ENCODE measurements at places on chromosomes 2 and 18.

GRCh38 chr18:35019933-35020332 lies 21.3 kb upstream of the MAPRE2 start:
- no peak for DNase-seq

- no peak for DNase-seq
These were observed 20.4 kb downstream of the TTC32 start for GRCh38 chr2:19881221-19881907.

DNA sequence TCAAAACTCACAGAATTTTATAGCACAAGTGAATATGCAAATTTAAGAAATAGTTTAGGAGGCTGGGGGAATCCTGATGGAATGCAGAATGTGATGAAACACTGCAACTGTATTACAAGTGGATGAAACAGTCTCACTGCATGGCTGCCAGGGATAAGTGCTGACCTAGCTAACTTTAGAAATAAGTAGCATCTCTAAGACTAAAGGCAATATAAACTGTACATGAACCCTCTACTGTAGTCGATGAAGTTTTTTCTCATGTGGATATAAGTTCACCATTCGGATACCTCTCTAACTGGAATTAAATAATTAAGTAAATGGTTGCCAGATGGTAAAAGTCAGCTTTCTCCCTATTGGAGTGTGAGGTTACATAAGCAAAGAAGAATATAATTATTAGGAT lies 777.8 kb upstream of the RAB6C start:
- no peak for DNase-seq

- no peak for DNase-seq
These were observed 225.9 kb upstream of the CHST9 start for GRCh38 chr18:27411013-27411412.

DNA sequence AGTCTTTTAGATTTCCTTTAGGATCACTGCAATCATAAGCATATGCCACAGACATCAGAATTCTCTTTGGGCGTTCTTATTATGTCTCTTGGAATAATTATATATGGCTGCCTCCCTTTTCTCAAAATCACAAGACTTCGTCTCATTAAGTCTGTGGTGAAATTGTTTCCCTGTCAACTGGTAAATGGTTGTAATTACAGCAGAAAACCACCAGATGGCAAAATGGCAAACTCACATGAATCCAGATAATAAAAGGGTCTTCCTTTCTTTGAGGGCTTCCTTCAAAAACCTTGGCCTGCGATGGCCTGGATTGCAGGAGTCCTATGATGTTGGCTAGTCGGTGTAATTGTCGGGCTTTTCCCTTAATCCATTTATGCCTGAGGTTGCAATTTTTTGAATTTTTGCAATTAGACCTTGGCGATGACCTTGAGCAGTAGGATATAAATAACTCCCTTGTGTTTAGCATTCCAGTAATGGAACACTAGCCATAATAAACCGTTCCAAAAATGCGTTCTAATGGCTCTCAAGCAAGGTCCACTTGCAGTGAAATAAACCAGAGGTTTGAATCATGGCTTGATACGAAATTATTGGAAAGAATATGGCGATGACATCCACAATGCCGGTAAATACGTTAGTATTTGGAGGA lies 656.4 kb downstream of the MBD2 start:
- DNase-seq: no peak

DNA sequence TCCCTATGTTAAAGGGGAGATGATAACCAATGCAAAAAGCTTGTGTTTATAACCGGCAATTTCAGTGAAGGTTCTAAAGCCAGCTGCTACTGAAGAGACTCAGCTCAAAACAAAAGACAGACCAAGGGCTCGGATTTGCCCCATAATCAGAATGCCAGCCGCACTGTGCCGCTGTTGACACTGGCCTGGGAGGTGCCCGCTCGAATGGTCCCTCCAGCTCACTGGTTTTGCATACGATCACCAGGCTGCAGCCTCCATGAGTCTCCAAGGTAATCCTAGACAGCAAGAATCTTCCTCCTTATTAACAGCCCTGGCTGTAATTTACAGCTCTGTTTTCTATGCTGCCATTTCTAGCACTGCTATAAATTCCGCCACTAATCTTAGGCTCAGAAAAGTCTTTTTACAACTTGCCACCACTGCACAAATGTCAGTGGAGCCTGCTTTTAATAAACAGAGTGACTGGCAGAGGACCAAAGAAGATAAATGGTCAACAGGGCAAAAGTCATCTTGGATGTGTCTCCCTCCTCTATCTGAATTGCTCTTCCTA lies 155.7 kb upstream of the SH3BP4 start:
- DNase-seq: no peak

DNA sequence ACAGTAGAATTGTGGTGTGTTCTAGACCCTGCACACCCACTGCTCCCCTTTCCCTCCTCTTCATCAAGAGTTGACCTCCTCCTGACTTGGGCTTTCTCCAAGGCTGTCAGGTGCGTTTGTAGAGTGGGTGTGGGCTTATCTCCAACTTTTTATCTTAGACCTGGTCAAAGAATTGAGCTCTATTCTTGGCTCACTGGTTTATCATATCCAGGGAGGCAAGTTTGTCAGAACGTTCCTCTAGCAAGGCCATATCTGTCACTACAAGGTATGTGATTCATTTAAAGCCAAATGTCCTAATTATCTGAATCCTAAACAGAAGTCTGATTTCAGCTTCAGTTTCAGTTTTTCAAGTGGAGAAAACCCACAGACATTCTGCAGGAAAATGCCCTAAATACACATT lies 117.1 kb upstream of the MGAT5 start:
- no peak for DNase-seq

DNA sequence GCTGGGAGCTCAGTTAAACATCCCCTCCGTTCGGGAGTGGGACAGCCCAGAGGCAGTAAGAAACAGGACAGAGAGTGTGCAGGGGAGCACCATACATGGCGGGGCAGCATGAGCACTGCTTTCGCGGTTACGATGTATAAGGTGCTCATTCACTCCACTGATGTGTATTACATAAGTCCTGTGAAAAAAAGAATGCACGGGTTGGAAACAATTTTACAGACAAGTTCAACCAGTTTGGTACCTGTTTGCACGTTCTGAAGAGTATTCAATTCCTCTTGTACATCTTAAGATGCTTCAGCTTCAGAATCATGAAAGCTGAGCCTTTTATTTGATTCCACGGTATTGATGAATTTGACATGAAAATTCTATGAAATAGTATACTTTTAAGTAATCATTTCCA lies 97.8 kb upstream of the NETO1 start:
- DNase-seq: no peak

- peak; percentile 88 for DNase-seq
These were observed 23.8 kb upstream of the SERPINB12 start for GRCh38 chr18:63518178-63519012.

- no peak for DNase-seq
These were observed 4.7 kb downstream of the EPG5 start for GRCh38 chr18:45962461-45962860.

- no peak for DNase-seq
These were observed 51.4 kb downstream of the TRPM8 start for GRCh38 chr2:233968556-233968955.

All from NCI-H345 (cell line).